MV-4-11 (cell line): ENCODE measurements at places on chromosomes 12 and 14.

GRCh38 chr12:123805173-123805572 is 43.1 kb downstream of the DNAH10 start:
- DNase-seq, result no peak

DNA sequence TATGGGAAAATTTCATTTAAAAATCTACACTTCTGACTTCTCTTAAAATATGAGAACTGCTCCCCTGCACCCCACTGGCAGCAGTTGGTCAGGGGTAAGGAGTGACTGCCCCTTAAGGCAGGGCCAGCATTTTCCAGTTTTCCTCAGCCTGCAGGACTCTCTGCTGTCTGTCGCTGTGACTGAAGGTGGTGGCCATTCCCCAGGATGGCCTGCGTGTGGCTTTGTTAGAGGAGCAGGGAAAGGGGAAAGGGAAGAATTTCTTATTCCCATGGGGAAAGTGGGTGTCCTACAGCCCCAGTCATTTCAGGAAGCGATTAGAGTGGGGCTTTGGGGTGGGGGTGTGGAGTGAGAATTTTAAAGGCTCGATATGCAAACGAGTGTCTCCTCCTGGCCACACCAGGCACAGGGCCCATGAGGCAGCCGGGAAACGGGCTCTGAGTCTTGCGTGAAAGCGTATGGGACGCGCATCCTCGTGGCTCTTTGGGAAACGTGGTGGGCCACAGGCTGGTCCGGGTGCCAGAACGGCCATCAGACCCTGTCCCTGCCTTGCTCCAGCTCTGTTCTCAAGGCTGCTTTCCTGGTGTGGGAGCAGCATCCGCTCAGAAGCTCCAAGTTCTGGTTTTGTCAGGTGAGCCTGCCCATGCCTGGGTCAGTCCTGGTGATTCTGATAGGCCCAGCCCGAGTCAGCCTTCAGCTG is 23.5 kb downstream of the ADGRD1 start:
- no peak for DNase-seq

DNA sequence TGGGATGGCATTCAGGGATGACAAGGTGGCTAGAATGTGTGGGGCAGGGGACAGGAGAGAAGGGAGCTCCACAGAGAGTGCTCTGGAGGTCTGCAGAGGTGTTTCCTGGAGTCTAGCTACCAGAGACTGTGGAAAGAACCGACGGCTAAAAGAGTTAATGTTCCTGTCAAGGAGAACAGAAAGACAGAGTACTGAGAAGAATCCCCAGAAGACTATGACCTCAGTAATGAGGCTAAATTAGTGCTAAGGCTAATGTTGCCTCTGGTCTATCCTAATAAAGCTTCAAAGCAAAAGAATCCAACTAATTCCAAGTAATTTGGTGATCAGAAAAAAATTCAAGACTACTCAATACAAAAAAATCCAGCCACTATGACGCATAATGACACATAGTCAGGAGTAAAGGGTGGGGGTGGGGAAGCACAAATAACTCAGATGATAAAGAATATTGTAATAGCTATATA is 44.7 kb downstream of the FERMT2 start:
- DNase-seq, result no peak

GRCh38 chr12:96208346-96208745 is 14.2 kb downstream of the ELK3 start:
- DNase-seq, result no peak
